ENCODE measurements at places on chromosomes 7 and 10.

- no peak for DNase-seq
Observed at GRCh38 chr7:130420943-130421578, 19.8 kb downstream of the CEP41 start.

- no peak for DNase-seq
Observed at GRCh38 chr10:132805599-132805998, 19.7 kb upstream of the NKX6-2 start.

- no peak for DNase-seq
Observed at GRCh38 chr7:71133232-71133622, 1.3 kb downstream of the GALNT17 start.

GRCh38 chr10:25388188-25388861 is 213.5 kb downstream of the GPR158 start:
- DNase-seq = no peak

DNA sequence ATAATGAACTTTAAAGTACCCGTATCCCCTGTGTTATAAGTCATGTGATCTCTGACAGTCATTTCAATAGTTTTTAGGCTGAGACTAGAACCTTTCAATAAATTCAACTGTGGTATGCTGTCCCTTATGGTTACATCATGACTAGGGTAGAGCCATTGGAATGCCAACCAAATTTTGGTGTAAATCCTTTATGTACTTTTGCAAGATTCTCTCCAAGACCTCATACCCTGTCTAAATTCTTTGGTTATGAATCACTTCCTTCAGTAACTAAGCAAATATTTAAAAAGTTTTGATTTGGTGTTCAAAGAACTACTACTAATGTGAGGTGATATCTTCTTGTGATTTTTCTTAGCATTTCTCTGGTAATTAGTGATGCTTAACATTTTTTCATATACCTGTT is 20.8 kb upstream of the OR6B1 start:
- no peak for DNase-seq

DNA sequence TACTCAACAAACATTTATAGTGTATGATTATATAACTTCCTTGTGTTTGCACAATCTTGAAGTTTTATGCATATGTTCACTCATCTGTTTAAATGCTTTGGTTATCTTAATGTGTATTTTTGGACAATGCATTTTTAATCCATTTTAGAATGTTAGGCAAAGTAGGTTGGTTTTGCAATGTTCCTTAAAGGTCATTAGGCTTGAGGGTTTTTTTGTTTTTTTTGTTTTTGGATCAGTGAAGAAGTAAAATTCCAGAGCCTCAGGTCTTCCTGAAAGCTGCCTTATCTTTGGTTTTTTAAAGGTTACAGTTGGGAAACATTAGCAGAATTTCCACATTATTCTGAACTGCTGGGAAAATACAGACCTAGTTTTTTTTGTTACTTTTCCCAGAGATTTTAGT is 12.8 kb downstream of the MDFIC start:
- DNase-seq = no peak

- no peak for DNase-seq
Observed at GRCh38 chr10:72802763-72803505, 90.6 kb upstream of the OIT3 start.

GRCh38 chr7:155203059-155203881 is 94.4 kb upstream of the INSIG1 start:
- no peak for DNase-seq

GRCh38 chr10:86652361-86653202 is 1.8 kb upstream of the OPN4 start:
- DNase-seq = no peak

DNA sequence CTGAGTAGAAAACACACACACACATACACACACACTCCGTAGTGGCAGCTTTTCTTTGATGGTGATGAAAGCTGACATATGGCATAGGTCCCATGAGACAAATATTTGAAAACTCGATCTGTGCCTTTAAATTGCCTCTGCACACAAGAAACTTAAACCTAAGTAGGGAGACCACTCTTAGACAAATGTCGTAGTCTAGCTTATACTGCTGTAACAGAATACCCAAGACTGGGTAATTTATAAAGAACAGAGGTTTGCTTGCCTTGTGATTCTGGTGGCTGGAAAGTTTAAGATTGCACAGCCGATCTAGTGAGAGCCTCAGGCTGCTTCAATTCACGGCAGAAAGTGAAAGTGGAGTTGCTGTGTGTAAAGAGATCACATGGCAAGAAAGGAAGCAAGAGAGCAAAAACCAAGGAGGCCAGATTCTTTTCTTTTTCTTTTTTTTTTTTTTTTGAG is 489.4 kb upstream of the SORCS1 start:
- DNase-seq = no peak
